Type B pancreatic cell (in vitro differentiated cells): ENCODE measurements at places on chromosomes 1 and 21.

DNA sequence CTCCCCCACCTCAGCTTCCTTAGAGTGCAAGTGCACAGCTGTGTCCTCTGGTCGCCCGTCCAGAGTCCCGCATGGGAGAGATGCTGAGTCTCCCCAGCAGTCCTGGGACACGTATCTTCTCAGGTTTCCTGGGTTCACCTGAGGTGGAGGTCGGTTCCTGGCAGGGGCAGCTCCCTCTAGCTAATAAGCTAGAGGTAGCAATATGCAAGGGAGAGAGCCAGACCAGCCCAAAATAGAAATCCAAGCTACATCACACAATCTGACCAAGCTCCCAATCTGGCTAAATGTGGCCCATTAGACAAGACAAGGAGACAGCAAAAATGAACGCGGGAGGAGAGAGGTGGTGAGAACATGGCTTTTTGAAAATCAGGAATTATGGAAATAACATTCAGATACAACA, 30.9 kb upstream of the CADM3 start:
- no peak for DNase-seq

- DNase-seq, result no peak
Observed at GRCh38 chr1:53962395-53962794, 16.2 kb downstream of the LRRC42 start.

DNA sequence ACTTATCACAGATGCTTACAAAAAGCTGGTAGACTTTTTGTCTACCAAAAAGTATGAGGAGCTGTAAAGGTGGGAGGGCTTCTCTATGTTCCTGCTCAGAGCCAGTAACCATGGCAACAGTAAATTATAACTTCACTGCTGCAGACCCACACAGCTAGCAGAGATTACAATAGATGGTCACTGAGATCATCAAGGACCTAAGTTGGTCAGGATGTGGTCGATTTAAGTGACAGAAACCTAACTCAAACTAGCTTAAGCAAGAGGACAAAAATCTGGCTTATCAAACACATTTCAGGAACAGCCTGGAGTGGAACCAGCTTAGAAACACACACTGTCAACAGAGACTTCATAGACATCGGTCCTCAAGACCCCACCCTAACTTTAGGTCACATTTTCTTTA, 113.4 kb upstream of the ATP1A1 start:
- no peak for DNase-seq

DNA sequence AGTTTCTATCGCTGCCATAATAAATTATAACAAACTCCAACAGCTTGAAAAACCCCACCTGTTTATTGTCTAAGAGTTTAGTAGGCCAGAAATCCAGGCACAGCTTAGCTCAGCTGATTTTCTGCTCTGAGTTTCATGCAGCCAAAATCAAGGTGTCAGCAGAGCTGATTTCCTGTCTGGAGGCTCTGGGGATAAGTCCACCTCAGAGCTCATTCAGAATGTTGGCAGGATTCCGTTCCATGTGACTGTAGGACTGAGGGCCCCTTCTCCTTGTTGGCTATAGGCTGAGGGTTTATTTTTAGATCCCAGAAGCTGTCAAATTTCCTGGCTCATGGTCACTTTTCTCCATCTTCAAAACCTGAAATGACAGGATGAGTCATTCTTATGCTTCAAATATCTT, 91.6 kb upstream of the CHODL start:
- DNase-seq, result no peak

- no peak for DNase-seq
Observed at GRCh38 chr1:25485536-25486411, 55.1 kb downstream of the MACO1 start.

DNA sequence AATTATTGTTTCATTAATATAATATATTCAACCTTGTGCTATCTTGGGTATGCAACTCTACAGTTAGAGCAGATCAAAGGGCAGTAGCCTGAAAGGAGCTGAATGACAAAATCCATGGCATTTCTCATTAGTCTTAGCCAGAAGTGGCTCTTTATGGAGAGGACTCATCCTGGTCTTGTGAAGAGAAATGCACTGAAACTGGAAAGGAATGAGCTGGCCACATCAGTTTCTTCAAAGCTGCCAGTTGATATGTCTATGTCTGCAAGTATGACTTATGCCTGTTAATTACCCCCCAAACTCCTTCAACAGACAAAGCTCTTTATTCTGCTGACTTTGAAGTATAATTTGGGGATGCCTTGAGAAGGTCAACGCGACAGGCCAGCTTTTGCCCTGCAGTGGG, 119.0 kb upstream of the UBE2U start:
- DNase-seq, result no peak

GRCh38 chr1:110312188-110313121, 26.7 kb upstream of the RBM15 start:
- peak; percentile 77 for DNase-seq

DNA sequence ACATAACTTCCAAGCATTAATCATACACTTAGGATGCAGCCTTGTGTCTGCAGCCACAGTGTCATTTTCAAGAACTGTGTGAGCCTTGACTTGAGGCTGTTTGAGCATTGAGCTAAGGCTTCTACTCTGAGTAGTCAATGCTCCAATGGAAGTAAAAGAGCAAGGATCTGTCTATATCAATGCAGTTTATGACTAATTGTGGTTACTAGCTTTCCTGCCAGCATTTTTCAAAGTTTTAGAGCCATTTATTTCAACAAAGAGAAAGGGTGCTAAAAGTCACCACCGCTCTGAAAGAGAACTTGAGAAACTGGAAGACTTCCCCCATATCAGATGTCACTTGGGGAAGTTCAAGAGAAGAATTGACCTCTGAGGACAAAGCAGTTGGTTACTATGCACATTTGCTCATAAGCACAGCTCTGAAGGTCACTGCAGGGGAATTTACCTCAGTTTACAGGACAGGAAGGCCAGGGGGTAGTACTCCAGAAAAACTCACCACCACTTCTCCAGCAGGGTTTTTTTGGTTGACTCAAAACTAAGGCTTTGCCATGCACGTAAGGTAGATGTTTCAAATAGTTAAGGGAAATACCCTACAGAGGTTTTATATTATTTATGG, 24.5 kb upstream of the RGS1 start:
- DNase-seq, result no peak

GRCh38 chr1:157033357-157033876, 12.1 kb downstream of the ARHGEF11 start:
- no peak for DNase-seq

DNA sequence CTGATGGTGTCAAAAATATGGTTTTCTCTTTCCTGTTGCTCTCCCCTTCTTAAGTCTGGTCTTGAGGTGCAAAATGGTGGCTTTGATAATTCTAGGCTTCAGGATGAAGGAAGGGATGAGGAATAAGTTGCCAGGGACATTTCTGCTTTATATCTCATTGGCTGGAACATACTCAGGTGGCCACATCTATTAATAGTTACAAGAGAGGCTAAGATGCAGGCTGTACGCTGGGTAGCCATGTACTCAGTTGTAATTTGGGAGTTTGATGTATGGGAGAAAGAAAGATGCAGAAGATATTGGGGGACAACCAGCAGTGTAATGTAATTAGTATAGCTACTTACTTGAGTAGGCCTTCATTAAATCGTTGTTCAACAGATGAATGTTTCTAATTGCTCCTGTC, 25.2 kb downstream of the PRKAA2 start:
- no peak for DNase-seq

GRCh38 chr21:41437729-41438128, 11.7 kb downstream of the MX1 start:
- DNase-seq, result peak; percentile 2

DNA sequence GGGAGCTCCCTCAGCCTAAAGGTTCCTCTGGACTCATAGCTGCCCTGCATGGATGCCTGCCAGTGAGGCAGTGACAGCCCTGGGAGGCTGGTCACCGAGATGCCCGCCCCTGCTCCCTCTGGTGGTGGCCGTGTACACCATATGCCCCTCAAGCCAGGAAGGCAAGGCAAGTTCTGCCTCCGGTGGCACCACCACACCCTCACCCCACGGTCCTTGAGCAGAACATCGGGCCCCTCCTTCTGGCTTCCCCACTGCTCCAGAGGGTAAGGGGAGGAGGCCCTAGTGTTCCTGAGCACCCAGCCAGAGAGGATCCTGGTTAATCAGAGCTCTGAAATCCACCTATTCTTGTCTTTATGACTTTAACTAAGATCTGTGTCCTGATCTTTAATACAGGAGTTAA, 1.5 kb upstream of the S100A14 start:
- no peak for DNase-seq

DNA sequence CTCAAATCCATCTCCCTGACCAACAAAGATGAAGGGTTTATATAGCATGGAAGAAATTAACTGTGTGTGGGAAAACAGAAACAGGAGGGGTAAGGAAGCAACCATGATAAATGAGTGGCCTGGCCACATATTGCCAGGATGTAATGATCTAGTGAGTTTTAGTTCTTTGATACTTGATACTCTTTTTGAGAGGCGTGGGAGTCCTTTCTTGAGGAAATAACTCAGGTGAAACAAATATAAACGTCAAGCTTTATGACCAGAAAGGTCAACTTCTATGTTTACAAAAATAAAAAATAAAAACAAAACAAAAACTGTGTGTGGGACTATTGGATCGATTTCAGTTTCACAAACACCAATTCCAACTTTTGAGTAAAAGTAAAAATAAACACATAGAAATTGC, 860.8 kb upstream of the B3GALT2 start:
- DNase-seq, result no peak

DNA sequence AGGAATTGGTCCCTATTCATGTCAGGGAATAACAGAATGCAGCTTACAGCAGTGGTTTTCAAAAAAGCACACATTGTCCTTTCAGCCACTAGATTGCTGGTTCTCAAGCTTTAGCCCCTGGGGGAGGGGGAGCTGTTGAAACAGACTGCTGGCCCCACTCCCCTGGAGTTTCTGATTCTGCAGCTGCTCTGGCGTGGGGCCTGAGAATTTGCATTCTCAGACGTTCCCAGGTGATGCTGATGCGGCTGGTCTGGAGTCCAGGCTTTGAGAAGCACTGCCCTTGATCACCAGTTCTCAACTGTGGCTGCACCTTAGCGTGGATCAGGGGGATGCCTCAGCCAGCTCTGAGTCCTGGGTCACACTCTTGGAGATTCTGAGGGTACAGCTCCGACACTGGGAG, 62.7 kb upstream of the LAPTM5 start:
- no peak for DNase-seq

DNA sequence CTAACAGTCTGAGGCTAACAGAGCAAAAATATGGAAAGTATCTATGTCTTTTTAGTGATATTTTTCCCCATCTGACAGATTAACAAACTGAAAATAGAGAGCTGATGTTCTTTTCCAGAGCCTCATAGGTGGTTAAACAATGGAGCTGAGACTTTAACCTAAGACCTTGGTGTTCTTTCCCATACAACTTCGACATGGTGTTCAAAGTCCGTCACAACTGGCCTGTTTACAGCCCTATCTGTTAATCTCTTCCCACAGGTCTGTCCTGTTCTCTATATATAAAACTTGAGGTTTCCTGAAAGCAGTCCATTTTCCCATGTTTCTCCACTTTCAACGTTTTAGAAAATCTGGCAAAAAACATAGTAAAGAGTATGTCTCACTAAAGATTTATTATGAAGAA, 395.7 kb downstream of the BRINP2 start:
- DNase-seq, result no peak

GRCh38 chr21:28761674-28762356, 230.9 kb downstream of the LTN1 start:
- DNase-seq, result no peak

GRCh38 chr1:234535763-234536515, 57.0 kb upstream of the TARBP1 start:
- no peak for DNase-seq

DNA sequence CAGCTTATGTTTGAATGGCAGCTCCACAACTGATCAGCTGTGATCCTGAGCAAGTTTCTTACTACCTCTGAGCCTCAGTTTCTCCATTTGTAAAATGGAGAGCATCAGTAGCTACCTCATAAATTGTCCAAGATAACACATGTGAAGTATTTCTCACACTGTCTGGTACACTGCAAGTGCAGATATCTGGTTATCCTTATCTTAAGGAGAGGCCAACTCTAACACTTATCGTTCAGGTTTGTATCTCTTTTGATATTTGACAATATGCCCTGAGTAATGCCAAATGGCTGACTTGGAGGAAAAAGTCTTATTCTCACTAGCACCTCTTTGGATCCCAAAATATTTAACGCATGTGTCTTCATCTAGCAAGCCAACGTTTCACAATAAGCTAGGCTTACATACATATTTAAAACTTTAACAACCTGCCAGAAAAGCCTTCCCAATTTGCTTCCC, 2.7 kb downstream of the CSRP1 start:
- DNase-seq, result no peak

- DNase-seq, result no peak
Observed at GRCh38 chr1:9085306-9085940, 16.0 kb upstream of the SLC2A5 start.

- no peak for DNase-seq
Observed at GRCh38 chr1:156476501-156477298, 23.9 kb downstream of the MEF2D start.

DNA sequence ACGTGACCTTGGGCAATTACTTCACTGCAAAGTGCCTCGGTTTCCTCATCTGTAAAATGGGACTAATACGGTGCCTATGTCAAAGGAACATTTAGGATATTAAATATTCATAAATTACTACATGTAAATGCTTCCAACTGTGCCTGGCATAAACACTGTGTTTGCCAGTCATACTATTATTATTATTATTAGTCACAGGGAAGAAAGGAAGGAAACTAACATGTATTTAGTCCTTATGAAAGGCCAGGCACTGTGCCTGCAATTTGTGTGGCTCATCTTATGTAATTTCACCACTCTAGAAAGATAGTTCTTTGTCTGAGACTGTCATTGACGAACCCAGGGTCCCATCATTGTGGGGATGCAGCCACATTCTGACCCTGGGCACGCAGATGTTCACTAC, 45.0 kb downstream of the EPHB2 start:
- DNase-seq, result no peak

- no peak for DNase-seq
Observed at GRCh38 chr1:227317011-227317451, 1.3 kb downstream of the CDC42BPA start.

- no peak for DNase-seq
Observed at GRCh38 chr21:15701830-15702229, 28.0 kb upstream of the USP25 start.

DNA sequence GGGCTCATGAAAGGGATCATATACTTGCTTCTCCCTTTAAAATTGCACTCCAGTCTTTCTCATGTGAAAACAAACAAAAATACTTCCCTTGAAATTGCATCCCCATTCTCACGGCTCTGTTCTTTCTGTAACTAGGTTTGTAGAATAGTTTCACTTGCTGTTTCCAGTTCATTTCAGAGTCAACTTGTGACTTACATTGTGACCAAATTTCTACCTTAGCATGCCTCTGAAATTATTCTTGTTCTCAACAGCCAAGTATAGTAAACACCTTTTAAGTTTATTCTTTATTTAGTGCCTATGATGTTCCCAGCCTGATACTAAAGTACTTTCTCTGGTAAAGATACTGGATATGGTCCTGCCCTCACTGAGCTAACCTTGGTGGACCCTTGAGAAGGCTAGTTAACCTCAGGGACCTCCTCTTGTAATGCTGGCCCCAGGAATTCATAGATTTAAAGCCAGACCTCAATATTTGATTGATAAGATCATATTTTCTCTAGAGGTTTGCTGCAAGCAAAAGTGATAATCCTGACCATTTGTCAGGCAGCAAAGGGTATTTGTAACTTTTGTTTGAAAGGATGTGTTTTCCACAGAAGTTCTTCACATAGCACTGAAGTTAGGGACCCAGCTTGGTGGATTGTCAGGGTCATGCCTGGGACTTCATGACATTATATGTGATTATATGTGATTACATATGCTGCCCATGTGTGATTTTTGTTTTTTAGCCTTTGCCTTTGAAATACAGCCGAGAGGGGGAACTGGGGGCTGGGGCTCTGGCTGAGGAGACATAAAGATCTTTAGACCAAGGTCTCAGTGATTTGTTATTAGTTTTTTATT, 29.6 kb downstream of the VANGL2 start:
- DNase-seq, result no peak

GRCh38 chr21:26236281-26236680, 65.7 kb upstream of the APP start:
- DNase-seq, result no peak
